ENCODE measurements at places on chromosomes 1 and 21. TPM values are rescaled to one million over a fixed set of nuclear protein-coding genes. Genes with fewer than 3 reads are reported as not detected.
A peak's percentile ranks its signal among the peaks of the same experiment; 100 is the strongest.

DNA sequence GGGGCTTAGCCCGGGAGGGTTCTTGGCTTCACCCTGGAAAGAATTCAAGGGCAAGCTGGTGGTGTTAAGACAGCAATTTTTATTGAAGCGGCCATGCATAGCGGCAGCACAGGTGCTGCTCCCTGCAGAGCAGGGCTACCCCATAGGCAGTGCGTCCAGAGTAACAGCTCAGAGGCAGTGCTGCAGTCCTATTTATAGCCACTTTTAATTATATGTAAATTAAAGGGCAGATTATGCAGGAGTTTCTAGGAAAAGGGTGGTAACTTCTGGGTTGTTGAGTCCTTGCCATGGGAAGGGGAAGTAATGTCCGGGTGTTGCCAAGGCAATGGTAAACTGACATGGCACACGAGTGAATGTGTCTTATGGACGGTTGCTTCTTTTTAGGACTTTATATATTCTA is 57.0 kb downstream of the VPS26C start:
- peaks cover 10% of the 10 kb centered on the region for H3K36me3 ChIP-seq
- H3K27me3 ChIP-seq, result no peaks in the 10 kb centered on the region
- DNase-seq, result no peak
- no peak overlapping the region for H3K4me3 ChIP-seq
- no peaks in the 10 kb centered on the region for H3K4me1 ChIP-seq
- H3K27ac ChIP-seq, result no peak overlapping the region

- DNase-seq, result no peak
- H3K4me3 ChIP-seq, result peak overlapping the region; percentile 29
- H3K36me3 ChIP-seq, result no peaks in the 10 kb centered on the region
- no peak overlapping the region for H3K27ac ChIP-seq
Measured at GRCh38 chr1:38815903-38816627, 43.5 kb downstream of the RRAGC start.

LIN28A gene
- total RNA-seq, result 26.2 TPM

RSPO1 gene
- total RNA-seq, result 1.4 TPM

DNA sequence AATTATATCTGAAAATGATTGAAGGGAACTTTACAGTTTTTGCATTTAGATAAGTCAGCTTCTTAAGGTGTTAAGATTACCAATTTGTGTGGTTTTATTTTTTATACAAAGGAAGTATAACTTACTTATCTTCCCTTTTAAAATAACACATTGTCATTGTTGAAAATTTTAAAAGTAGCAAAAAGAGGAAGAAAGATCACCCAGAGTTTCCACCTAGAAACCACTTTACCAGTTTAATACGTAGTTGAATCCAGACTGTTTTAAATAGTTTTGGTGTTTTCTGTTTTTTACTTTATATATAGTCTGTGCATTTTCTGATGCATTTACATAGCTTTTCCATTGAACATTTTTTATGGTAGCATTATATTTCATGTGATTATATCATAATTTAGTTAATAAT is 6.1 kb downstream of the CCDC18 start:
- peaks cover 5% of the 10 kb centered on the region for H3K36me3 ChIP-seq
- no peak for DNase-seq
- H3K27me3 ChIP-seq, result no peaks in the 10 kb centered on the region
- no peaks in the 10 kb centered on the region for H3K4me1 ChIP-seq
- no peak overlapping the region for H3K4me3 ChIP-seq
